ENCODE measurements at places on chromosomes 12 and 14.

DNA sequence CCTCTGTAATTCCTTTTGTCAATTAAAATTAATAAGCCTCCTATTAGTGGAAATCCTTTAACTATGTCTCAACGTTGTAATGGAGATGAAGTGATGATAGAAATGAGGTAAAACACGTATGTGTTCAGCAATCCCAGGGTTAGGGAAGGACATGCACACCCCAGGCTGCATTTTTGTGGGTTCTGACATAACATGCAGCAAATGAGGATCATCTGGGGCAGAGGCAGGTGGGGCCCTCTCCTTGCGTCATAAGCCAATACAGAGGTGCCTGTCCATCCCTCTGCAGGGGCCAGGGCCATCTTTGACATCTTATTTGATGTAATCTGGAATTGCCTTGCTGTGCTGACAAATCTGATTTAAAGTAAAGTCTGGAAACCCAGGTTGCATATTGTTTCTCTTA is 73.2 kb downstream of the MYRFL start:
- peak; percentile 31 for DNase-seq

- no peak for DNase-seq
Observed at GRCh38 chr12:88662961-88663360, 82.7 kb upstream of the KITLG start.

- no peak for DNase-seq
Observed at GRCh38 chr12:119391673-119392072, 57.1 kb downstream of the CCDC60 start.

DNA sequence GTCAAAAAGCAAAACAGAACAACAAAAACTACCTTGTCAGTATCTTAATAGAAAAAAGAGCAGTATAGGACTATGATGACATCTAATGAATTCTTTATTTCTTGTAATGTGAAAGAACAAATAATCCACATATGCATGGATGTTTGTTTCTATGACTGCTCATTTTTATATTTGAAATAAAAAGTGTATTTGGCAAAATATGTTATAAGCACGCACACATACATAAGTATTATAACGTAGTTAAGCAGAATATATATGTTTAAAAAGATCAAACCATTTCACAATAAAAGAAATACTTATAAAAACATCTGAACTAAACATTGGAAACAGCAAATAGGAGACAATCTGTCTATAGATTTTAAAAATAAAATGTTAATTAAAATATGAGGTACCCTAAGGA is 74.8 kb downstream of the MIPOL1 start:
- no peak for DNase-seq

GRCh38 chr12:129049917-129050316 is 196.6 kb downstream of the GLT1D1 start:
- no peak for DNase-seq

DNA sequence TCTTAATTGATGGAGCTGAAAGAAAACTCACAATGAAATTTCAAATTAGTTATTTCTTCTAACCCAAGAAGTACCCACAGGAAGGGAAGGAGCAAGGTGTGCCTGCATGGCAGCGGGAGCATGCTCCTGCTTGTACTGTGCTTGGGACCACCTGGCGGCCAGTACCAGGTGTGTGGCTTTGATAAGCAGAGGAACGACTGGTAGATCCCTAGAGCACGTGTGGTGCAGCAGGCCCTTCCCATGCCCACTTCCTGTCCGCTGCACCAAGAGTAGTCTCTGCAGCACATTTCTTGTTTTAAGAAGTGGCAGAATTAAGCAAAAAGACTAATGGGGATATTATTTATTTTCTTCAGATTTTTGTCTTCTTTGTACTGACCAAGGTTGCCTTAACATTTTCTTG is 122.3 kb upstream of the ATF1 start:
- no peak for DNase-seq

- DNase-seq, result no peak
Observed at GRCh38 chr12:80056845-80057244, 42.5 kb upstream of the OTOGL start.

- DNase-seq, result no peak
Observed at GRCh38 chr12:89413234-89413633, 60.9 kb upstream of the DUSP6 start.

- DNase-seq, result no peak
Observed at GRCh38 chr14:21802441-21802840, 128.8 kb upstream of the OR4E1 start.

DNA sequence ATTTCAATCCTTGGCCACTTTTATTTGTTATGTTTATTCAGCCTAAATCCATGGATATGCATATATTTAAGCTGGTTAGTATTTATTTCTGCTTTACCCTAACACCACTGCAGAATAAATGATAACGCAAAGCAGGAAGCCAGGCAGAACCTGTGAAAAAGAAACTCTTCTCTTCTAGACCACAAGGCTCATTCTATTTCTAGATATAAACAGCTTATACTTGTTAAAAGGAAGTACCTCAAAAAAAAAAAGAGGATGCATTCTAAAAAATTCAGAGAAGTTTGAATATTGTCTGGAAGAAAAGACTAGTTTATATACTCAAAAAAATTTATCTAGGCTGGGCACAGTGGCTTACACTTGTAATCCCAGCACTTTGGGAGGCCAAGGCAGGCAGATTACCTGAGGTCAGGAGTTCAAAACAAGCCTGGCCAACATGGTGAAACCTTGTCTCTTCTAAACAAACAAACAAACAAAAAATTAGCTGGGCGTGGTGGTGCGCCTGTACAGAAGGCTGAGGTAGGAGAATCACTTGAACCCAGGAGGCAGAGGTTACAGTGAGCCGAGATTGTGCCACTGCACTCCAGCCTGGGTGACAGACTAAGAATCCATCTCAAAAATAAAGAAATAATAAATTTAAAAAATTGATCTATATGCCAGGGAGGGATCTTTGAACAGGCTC is 55.8 kb downstream of the GALNT4 start:
- no peak for DNase-seq

DNA sequence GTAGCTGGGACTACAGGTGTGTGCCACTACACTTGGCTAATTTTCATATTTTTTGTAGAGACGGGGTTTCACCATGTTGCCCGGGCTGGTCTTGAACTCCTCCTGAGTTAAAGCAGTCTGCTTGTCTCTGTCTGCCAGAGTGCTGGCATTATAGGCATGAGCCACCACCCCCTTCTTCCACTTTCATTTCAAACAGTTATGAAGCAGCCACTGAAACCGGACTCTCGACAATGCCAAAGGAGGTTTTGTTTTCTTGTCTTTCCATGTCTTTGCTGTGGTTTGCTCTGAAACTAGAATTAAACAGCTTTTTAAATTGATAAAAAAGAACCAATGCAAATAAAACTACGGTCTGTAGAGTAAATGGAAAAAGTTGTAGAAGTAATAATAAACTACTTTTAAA is 30.4 kb downstream of the RAP1B start:
- no peak for DNase-seq

DNA sequence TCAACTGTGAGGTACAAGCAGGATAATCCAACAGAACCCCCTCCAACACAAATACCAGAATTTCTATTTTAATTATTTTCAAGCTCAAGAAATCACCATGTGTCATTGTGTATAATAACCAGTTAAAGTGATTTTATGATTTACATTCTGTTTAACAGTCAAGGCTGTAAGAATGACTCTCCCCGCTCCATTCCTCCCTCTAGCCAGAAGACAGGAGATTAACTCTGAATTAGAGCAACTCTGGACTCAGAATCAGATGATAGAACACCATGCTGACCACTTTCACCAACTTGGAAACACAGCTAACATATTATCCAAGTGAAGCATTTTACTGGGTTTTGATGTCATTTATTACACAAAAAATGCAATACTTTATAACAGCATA is 71.9 kb downstream of the ATP2B1 start:
- DNase-seq, result no peak

GRCh38 chr12:100901266-100901665 is 106.7 kb downstream of the ANO4 start:
- DNase-seq, result no peak

DNA sequence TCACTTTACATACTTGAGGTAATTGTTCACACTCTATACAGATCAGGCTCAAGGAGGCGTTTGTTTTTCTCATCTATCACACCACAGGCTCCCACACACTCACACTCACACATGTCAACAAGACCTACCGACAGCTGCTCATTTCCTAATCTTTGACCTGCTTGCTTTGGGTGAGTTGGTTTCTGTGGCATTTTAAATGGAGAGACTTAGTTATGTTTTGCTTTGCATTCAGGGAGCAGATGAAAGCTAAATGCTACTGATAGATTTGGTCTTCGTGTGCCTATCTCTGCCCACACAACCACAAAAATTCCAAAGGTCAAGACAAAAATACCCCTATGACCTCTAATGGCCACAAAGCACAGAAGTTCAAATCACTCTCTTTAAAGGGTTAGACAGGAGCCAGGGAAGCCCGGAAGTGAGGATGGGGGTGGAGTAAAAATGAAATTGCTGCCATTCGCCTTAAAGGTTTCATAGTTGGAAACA is 203.5 kb upstream of the G2E3 start:
- no peak for DNase-seq

DNA sequence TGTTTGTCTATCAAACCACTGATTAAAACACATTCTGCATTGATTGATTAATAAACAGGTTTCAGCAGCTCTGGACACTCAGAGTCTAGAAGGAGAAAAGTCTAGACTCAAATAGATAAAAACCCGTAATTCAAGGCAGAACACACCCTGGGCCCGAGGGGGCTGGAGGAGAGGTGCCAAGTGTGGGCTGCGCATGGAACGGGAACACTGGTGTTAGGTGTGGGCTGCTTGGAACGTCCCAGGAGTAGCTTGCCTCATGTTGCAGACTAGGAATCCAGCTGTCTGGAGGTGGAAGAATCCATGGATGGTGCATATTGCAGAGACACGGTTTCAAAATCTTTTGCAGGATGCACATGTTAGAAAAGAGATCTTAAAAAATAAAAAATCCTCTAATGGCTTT is 223.0 kb downstream of the APAF1 start:
- no peak for DNase-seq

GRCh38 chr14:69483765-69484443 is 624 bp upstream of the PLEKHD1 start:
- no peak for DNase-seq

DNA sequence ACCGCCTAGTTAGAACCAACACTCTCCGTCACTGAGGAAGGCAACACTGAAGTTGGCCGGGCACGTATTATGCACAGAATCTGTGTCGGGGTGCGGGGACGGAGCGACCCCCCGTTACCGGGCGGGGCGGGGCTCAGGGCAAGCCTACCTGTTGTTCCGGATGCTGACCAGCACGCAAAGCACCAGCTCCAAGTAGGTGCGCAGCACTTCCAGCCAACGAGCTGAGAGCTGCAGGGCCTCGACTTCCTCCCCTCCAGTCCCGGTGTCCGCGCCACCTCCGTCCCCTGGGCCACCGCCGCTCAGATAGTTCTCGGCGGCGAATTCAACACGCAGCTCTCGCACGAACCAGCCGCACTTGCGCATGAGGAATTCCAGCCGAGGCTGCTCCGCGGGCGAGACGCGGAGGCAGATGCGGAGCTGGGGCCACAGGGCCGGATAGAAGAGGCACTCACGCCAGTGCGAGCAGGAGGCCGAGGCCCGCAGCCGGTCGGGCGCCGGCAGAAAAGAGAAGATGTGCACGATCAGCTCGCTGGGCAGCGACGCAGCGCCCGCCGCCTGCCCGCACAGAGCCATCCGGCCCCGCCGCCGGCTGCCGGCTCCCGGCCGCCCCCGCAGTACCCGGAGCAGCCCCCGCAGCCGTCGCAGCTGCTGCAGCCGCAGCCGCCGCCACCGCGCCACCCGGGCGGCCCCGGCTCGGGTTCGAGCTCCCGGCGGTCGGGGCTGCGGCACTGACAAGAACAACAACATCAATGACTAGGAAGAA is 636 bp downstream of the FBXO33 start:
- DNase-seq, result no peak

DNA sequence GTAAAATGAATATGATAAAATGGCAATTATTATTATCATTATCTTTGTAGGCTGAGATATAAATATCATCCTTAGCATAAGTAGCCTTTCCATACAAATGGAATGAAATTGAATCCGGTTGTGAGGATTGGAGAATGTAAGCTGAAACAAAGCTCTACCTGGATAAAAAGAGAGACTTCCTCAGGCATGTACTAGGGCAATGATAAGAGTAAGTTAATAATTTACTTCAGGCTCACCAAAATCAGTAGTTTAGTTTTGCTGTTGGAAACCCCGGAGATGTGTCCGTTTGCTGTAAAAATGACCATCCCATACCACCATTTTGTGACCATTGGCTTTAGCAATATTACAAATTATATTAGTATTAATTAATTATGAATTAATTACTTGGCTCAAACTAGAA is 96.3 kb downstream of the C12orf75 start:
- no peak for DNase-seq

GRCh38 chr14:71625175-71625574 is 307.1 kb upstream of the RGS6 start:
- no peak for DNase-seq

DNA sequence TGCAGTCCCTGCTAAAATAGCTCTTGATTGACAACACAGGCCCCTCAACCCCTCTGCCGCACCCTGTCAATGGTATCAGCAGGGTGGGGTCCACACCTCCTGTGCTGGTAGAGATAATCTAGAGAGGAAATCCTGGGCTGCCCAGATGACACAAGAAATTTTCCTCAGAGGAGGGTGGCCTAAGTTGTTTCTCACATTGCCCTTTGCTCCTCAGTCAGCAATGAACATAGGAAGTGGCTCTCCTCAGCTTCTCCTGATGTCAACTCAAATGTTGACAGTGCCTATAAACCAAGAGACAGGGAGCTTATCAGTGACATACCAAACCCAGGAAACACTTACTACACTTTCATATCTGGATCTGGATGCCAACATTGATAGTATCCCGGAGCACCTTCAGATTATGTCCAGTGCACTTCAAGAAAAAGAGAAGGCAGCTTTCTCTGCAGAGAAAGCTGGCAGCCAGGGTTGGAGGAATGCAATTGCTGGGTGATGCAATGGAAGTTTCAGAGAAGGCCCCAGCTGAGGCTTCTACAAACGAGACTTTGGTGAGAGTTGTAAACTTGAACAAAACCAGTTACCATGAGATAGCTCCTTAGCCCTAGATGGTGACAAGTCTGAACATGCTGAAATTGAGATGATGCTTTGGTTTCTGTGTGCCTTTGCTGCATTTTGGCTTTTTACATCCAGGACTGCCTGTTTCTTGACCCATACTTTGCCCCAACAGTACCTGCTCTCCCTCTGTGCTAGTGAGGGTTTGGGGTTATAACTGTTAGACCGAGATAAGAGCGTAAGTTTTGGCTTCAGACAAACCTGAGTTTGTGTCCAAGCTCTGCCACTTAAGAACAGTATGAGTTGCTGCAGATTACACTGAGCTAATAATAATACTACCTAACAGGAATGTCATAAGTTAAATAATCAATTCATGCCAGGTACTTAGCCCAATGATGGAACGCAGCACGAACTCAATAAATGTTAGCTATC is 183.5 kb downstream of the NUAK1 start:
- DNase-seq, result no peak

GRCh38 chr12:76143343-76144244 is 59.1 kb upstream of the NAP1L1 start:
- no peak for DNase-seq
